ENCODE measurements at places on chromosomes 5 and 9.

DNA sequence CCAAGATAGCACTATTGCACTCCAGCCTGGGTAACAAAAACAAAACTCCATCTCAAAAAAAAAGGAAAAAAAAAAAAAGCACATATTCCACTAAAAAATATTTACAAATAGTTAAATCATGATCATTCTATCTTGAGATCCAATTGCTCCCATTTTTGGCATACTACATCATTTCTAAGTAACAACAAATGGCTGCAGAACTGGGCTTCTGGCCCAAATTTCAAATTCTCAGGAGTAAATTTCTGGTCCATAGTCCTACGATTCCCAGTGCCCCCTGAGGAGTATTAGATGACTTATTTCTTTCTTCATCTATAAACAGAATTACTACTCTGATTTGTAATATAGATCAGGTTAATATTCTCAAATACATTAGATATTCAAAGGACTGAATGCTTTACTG, 62.1 kb downstream of the CEMIP2 start:
- no peak for DNase-seq

DNA sequence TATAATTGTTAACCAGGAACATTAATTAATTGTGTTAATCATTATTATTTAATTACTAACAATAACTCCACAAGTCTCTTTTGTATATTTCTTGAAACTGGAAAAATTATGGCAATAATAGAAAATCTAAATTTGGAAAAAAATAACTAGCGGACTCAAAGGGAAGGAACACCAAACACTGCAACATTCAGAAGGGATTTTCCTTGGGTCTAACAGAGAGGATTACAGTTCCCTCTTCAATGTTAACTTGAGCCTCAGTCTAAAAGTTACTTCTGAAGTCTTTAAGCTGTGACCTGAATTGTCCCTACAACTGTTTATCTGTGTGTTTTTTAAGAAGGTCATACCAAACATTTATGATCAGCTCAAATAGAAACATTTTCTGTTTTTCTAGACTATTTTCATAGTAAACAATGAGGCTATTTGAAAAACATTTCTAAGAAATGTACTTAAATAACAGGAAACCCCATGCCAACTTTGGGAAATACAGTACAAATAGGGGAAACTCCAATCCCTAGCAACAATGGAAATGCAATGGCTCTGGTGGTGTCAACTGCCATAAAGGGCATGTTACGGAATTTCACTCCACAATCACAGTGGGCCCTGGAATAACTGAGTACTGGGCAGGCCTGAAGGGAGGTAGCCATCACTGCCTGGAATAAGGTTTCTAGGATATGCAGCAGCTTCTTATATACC, 61.2 kb downstream of the MCTP1 start:
- no peak for DNase-seq

DNA sequence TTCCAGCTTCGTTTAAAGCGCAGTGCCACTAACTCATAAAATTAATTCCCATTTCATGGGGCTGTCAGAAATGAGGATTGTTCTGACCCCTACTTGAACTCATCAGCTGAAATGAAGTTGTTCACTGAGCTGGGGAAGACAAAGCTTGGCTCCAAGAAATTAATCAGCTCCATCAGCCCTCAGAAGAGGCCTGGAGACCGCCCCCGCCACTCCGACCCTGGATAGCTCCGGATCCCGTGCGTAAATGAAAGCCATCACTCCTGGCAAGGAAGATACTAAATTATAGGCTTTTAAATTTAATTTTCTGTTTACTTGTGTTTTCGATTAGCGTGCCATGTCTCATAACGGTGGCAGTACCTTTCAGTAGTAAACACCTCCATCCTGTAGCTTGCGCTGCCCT, 142.8 kb upstream of the IRX2 start:
- DNase-seq: no peak

DNA sequence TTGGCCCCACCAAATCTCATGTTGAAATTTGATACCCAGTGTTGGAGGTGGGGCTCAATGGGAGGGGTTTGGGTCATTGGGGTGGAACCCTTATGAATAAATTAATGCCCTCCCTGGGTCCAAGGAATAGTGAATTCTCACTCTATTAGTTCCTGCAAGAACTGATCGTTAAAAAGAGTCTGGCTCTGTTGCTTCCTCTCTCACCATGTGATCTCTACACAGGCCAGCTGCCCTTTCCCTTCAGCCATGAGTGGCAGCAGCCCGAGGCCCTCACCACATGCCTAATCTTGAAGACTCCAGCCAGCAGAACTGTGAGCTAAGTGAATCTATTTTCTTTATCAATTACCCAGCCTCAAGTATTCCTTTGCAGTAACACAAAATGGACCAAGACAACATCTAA, 106.0 kb downstream of the CAAP1 start:
- DNase-seq: no peak

- DNase-seq: no peak
Measured at GRCh38 chr5:149356391-149356790, 1.5 kb upstream of the PCYOX1L start.

GRCh38 chr5:132437604-132438266, 52.8 kb downstream of the IRF1 start:
- DNase-seq: no peak

DNA sequence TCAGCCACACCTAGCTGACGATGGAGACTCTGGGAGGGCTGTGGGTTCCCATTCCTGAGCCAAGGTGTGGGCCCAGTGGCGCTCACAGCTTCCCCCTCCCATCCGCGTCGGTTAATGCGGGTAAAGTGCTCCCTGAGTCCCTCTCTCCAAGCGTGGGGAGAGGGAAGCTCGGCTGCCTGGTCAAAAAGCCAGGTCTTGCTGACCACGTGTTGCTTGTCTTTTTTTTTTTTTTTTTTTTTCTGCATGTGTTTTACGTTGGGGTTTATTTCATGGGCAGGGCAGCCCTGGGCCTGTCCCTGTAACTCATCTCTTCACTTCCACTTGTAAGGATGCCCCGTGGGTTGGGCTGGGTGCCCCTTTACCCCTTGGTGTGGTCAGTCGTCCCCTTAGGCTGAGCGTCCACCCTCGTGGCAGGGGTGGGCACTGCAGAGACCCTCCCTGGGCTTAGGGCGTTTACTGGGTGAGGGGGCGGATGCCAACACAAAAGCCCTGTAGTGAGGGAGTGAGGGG, 11.9 kb downstream of the NKD2 start:
- no peak for DNase-seq

Measured in stimulated activated CD4-positive, alpha-beta T cell treated with anti-CD3 and anti-CD28 coated beads, TNF-alpha, amount 100 ng/mL, for 1 hour (primary cell).